NCI-H187 (cell line): ENCODE measurements at places on chromosomes 2 and 18.

DNA sequence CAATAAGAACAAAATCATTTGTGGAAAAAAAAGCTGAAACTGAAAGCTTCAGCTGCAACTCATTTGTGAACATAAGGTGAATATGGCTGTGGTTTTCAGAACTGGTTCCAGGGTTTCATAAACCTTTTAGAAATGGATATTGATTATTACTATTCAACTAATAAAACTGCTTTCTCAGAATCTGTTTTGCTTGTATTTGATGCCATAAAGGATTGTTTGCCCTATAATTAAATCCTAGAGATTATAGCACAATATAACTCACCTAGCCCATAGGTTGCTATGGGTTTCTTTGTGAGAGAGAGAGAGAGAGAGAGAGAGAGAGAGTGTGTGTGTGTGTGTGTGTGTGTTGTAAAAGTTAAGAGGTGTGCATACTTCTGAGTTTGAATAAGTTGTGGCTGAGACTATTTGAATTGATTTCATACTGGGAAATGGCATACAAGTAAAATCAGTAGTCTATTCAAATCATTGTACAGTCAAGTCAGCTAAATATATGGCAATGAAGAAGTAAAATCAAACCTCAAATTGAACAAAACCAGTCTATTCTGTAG is 339.2 kb downstream of the ARHGAP15 start:
- DNase-seq = no peak

GRCh38 chr2:187577310-187577709 is 23.1 kb upstream of the TFPI start:
- no peak for DNase-seq

DNA sequence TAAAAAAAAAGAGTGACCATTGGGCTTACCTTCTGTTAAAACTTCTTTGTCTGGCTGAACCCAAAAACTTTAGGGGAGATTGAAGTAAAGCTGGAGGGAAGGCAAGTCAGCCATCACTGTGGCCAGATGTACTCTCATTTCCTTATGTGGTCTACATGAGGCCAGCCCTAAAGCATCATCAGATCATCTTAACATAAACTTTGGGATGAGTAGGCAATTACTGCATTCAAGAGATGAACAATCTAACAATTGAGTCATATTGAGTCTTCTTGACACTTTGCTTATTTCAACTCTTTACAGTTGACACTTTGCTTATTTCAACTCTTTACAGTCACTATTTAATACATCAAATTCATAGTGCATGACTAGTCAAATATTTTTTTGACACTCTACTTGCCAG is 155.6 kb downstream of the QPCT start:
- no peak for DNase-seq

DNA sequence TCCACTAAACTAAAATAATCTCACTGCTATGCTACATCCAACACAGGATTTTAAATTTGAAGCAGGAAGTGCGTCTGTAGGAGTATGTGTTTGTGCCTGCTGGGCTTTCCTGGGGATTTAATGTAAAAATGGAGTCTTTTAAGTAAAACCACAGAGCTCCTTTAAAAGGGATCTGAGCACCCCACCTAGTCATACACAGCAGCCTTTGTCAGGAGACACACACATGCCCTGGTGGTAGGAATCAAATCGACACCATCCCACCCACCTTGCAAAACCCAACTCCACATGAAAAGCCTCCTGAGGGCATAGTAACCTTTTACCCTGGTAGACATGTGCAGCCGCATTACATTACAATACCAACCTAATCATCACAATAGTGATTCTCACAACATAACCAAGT is 29.1 kb downstream of the UXS1 start:
- DNase-seq = no peak

- DNase-seq = no peak
Measured at GRCh38 chr2:17593841-17594491, 53.5 kb downstream of the VSNL1 start.

GRCh38 chr2:237581751-237582746 is 8.5 kb downstream of the RAB17 start:
- DNase-seq = no peak

- no peak for DNase-seq
Measured at GRCh38 chr2:236078297-236079255, 89.6 kb downstream of the GBX2 start.

DNA sequence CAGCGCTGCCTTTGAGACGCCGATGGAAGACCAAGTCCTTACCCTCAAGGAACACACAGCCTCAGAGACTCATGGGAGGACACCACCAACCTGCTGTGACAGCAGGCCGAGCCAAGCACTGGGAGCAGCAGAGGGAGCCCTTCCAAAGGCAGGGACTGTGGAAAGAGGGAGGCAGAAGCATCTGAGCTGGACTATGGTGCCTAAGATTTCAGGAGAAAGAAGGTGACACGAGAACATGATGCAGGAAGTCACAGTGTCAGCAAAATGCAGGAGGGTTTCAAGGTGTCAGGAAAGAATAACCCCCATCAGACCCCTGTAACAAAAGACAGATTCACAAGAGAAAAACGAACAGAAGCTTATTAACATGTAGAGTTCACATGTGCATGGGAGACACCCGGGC is 24.2 kb upstream of the COX7A2L start:
- no peak for DNase-seq

- DNase-seq = no peak
Measured at GRCh38 chr2:14189929-14190328, 442.6 kb upstream of the LRATD1 start.

DNA sequence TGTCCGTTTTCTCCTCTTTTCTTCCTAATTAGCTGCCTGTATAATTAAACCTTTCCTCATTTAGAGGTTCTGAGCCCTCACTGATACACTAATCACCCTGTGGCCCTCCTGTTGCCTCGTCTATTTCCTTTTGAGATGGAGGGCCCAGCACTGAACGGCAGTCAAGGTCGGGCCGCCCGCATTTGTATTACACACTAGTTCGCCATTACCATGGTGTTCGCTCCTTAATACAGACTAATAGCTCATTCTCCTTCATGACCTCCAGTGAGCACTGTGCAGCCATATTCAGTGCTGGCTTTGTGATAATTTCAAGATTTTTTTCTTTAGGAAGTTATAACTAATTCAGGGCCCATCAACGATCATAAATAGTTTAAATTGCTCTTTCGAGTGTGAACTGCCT is 64.1 kb downstream of the SLC4A3 start:
- no peak for DNase-seq

- DNase-seq = no peak
Measured at GRCh38 chr2:60735496-60736250, 20.4 kb upstream of the PAPOLG start.
